Stimulated activated CD4-positive, alpha-beta T cell treated with anti-CD3 and anti-CD28 coated beads, Interleukin-4, amount 100 ng/mL, for 1 hour (primary cell): ENCODE measurements at places on chromosomes 6 and 20.
A peak's percentile ranks its signal among the peaks of the same experiment; 100 is the strongest.

DNA sequence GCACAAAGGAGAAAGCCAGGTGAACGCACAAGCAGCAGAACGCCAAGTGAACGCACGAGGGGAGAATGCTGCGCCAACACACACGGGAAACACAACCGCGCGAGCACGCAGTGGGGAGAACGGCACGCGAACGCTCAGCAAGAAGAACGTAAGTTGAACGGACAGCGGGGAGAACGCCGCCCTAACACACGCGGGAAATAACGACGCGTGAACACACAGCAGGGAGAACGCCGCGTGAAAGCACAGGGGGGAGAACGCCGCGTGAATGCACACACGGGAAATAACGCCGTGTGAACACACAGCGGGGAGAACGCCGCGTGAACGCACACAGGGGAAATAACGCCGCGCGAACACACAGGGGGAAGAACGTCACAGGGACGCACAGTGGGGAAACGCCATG lies 54.7 kb downstream of the RNASET2 start:
- DNase-seq, result no peak

- no peak for DNase-seq
Observed at GRCh38 chr6:148840256-148840655, 93.4 kb downstream of the UST start.

- DNase-seq, result no peak
Observed at GRCh38 chr6:21331235-21331634, 262.3 kb upstream of the SOX4 start.

DNA sequence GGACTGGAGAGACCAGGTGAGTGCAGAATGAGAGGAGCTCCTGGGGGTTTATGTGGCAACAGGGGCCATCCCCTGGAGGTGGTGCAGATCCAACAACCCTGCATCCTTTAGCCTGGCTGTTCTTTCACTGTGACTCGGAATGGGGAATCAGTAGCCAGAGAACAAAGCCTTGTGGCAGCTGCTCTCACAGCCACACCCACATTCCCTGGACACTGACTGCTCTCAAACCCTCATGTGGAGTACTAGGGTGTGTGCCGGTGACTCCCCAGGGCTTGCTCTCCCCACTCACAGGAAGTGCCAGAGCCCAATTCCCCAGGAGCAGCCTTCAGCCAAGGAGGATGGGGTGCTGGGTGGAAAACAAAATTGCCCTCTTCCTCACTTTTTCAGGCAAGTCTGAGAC lies 30.2 kb upstream of the GGTLC1 start:
- no peak for DNase-seq

GRCh38 chr6:111804627-111805235 lies 68.5 kb downstream of the FYN start:
- peak; percentile 37 for DNase-seq

- DNase-seq, result no peak
Observed at GRCh38 chr6:84927551-84927950, 163.2 kb upstream of the TBX18 start.

DNA sequence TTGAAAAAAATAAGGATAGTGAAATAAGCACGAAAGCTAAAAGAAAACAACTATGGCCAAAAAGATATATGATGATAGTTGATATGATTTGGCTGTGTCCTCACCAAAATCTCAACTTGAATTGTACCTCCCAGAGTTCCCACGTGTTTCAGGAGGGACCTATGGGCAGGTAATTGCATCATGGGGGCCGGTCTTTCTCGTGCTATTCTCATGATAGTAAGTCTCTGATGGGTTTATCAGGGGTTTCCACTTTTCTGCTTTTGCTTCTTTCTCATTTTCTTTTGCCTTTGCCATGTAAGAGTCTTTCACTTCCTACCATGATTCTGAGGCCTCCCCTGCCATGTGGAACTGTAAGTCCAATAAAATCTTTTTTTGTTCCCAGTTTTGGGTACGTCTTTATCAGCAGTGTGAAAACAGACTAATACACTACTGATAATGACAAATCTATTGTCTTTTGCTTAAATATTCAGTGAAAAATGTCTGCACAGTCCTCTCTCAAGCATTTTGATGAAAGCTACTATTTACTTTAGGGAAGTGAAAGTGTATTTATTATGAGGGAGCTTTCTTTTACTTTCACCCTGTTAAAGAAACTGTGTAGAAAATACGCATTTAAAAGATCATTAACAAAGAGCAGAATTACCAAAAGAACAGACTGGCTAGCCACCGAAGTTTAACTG lies 389.1 kb downstream of the HTR1B start:
- DNase-seq, result no peak

- DNase-seq, result no peak
Observed at GRCh38 chr6:158154816-158155215, 13.2 kb downstream of the SERAC1 start.

DNA sequence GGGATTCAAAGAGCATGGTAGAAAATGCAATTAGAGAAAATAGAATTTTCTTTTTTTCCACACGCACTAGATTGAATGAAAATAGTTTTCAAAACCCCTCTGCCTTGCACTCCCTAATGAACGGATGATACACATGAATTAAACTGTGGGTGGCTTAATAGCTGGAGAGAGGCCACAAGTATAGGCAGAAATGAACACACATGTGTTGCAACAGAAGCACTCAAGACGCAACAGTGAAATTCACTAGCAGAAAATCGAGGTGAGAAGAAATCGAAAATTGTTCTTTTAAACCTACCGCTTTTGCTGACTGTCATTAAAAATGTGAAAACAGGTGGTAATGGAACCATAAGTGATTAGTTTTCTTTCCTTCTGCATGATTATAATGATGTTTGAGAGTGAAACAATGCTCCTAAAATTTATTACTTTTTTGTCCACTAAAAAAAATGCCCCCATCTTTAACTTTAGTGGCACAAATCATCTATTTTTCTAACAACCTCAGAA lies 80.1 kb upstream of the SHLD1 start:
- no peak for DNase-seq

- DNase-seq, result no peak
Observed at GRCh38 chr6:13678255-13678983, 33.2 kb downstream of the RANBP9 start.

DNA sequence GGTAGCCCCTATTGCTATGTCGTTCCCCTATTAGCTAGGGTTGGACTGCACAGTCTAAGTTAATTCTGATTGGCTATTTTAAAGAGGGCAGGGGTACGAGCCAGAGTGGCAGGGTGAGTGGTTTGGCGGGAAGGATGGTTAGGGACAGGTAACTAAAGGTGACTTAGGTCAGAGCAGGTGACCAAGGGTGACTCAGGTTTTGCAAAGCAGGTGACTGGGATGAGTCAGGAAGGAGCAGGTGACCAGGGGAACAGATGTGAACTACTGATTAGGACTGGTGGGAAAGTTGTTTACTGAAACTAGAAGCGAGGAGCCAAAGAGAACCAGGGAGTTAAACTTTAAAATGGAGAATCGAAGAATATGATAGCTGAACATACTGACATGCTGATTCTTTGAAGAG lies 295.2 kb downstream of the GJA1 start:
- DNase-seq, result no peak

- DNase-seq, result no peak
Observed at GRCh38 chr6:16251706-16252105, 13.3 kb downstream of the GMPR start.

DNA sequence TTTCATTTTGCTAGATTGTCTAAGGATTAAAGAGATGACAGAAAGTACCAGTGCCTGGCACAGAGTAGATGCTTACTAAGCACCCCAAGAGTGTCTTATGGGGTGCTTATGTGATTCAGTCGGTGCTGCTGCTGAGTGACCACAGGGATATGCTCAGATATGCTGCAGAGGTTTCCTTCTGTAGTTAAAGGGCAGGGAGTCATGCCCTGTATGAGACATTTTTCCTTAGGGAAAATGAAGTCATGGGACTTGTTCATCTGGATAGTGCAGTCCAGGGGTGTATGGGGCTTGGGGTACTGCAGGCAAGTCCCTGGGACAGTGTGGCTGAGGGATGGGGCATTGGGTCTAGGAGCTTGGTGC lies 25.1 kb downstream of the TOX2 start:
- no peak for DNase-seq

DNA sequence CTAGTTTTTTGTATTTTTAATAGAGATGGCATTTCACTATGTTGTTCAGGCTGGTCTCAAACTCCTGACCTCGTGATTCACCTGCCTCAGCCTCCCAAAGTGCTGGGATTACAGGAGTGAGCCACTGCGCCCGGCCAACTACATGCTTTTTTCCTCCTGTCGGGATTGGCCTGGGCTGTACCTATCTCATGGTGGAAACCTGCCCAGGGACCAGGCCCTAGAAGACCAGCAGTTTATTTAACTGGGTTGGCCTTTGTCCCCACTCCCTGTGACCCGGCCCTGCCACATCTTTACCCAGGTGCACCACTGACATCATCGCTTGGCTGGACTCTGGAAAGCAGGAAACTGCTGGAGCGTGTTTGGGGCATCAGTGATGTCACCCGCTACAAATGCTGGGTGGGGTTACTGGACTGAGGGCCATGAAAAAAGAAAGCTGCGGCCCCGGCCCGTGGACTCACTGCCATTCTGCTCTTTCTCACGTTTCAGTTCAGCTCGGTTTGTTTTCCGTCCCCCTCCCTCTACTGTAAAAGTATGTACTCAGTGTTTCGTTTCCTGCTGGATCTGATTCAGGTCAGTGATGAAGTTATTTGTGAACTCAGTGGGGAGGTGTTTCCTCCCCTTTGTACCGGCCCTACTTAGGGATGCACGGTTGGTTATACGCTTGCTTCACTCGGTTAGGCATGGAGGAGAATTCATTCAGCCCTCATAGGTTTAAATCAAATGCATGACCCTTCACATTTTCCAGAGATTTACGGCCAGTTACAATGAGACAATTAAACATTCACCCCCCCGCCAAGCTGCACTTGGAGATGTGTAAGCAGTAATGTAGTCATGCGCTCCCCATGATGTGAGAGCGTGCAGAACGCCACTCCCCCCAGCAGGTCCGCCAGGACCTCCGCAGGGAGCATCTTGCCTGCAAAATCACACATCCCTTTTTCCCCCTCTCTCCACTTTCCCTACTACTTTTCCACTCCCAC lies 179.3 kb downstream of the MTHFD1L start:
- DNase-seq, result no peak

GRCh38 chr20:47724396-47724795 lies 60.9 kb downstream of the SULF2 start:
- no peak for DNase-seq

- DNase-seq, result no peak
Observed at GRCh38 chr20:9136114-9136513, 67.2 kb downstream of the PLCB4 start.

GRCh38 chr6:136701045-136701444 lies 91.2 kb downstream of the MAP3K5 start:
- no peak for DNase-seq

DNA sequence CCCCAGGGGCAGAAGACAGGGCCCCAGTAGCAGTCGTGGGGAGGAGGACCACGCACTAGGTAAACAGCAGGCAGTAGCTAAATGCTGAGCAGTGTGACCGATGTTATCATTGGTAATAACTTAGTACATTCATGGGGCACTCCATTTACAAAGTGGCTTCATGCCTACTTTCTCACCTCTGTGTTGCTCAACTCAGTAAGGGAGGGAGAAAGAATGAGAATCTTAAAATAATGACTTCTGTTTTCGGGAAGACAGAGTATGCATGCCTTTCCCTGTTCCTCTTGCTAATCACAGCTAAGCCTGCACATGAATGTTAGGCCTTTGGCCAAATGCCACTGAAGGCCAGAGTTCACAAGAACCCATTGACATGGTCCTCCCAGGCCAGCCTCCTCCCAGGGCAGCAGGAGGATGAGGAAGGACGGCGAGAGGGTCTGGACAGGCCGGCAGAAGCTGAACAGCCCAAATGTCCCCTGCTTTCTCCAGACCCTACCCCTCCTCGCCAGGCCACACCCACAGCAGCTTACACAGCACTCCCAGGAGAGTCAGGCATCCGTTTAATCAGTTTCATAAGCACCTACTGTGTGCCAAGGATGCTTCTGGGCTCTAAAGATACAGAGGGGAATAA lies 183.4 kb downstream of the ANKRD60 start:
- DNase-seq, result no peak

DNA sequence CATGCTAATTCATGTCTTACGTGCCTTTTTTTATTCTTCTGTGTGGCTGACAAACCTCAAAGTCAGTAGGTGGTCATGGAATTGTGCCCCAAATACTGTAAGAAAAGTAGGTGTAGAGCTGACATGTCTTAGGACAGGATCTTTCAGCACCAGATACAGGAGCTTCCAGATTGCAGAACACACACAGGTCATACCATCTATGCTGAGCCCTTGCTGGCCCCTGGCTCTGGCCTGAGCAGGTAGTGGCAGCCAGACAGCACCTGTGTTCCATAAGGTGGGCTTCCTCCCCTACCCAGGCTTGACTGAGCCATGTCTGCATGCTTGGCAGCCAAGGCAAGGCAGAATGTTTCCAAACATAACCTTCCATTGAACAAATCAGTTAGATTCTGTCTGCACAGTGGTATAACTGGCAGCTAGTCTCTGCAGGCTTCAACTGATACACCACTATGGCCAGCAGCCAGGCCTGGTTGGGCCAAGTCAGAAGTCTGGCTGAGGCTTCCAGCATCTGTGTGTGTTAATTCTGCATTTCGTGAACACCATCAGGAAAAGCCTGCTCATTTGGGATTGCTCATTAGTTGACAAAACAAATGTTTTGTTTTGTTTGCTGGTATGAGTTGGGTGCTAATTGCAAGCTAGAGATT lies 366.5 kb downstream of the FOXA2 start:
- no peak for DNase-seq

DNA sequence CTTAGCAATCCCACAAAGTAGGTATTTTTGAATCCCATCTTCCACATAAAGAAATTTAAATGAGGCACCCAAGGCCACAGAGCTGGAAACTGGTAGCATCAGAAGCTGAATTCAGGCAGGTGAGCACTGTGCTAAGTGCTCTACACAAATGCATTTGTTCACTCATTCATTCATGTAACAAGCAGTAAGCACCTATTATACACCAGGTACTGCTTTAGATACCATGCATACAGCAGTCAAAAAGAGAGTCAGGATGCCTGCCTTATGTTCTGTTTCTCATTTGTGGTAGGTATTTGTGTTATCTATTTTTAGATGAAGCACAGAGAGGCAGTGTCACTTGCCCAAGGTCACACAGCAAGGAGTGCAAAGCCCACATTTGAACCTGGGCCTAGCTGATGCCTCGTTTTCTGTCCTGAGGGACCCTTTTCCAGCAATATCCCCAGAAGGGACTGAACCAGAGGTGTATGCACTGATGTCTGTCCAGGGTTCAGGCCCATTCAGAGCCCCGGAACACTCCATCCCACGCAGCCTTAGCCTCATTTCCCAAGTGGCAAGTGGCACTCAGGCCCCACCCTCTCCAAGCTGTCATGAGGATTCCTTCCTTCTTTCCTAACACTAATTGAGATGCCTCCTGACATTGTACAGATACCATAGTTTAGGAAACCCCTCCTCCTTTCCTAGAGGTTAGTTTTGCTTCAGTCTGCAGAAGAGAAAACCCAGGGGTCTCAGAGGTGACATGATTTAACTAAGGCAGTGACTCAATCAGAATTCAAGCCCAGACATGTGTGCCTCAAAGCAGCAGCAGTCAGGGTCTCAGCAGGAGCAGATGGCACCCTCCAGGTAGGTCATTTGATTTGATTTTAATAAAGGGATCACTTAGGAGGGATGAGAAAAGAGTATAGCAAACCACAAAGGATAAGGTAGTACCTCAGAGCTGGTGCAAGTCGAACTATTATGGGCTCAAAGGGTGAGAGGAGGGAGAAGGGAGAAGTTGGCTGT lies 61.2 kb upstream of the SIRPA start:
- no peak for DNase-seq
